ENCODE measurements at places on chromosomes 6 and 20.

GRCh38 chr6:16712255-16712930 is 48.9 kb downstream of the ATXN1 start:
- peak; percentile 82 for DNase-seq

DNA sequence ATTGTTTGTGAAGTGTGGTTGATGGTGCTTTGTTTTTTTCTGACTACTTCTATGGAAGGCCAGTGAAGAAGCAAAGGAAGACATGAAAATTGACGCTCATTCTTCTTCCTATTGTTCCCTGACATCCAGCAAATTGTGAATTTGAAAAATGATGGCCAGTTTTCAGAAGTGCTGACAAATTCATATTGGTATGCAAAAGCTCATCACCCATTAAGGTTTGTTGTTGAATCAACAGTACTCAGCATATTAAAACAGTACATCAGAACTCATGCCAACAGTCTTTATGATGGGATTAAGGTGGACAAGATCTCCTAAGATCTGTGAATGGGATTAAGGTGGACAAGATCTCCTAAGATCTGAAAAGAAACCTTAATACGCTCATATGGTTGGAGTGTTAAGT is 1.0 kb upstream of the MTG2 start:
- DNase-seq, result no peak

DNA sequence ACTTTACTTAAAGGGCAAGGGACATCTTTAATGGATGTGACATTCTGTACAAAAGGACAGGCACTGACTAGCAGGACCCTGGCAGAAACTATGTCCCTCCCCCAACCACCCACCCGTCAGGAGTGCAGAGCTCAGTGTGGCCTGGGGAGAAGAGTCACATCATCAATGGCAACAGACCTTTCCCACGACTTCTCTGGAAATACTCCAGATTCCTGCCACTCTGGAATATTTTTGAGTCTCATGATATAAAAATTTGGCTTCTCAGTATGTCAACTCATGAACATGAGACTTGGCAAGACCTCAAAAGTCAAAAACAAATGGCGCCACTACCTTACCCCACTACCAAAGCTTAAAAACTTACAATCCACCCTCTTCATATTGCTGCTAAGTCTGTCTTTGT is 118.3 kb downstream of the SLC23A2 start:
- DNase-seq, result no peak

DNA sequence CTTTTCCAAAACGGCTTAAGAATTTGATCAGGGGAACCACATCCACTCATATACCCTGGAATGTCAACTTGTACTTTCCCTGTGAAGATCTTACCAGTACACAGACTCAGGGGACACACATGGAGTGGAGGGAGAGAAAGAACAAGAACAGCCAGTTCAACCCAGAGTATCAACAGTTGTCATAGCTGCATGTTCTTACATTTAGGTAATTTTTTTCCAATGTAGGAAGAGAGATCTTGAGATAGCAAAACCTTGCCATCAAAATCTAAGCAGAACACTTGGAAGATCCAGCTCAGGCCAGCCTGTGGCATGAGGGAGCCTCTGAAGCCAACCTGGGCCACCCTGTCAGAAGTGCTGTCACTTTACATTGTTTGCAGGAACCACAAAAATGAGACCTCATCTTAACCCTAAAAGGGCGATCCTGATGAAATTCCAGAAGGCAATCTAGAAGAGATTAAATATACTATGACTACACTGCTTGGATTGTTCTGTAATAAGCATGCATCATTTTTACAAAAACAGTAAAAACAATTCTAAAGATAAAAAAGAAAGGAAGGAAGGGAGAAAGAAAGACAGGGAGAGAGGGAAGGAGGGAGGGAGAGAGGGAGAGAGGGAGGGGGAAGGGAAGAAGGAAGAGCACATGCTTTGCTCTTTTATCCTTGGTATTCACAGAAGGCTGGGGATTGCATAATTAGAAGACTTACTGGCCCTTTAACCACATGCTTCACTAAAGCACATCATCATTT is 124.7 kb upstream of the TCF21 start:
- no peak for DNase-seq

DNA sequence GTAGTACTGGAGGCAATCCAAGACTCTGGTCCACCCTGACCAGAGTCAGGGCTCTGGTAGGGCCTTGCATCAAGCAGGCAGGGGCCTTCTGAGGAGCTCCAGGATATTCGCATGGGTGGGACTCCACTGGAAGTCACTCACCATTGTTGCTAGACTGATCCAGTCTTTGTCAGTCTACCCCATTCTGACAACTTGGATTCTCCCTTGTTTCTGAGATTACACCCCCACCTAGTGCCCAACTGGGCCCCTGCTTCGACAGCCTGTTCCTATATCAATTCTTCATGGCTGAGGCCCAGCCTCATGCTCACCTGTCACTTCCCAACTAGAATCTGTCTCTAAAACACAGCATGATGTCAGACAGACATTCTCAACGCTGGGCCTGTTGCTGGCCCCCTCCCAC is 5.2 kb downstream of the SLC35D3 start:
- DNase-seq, result peak; percentile 21

DNA sequence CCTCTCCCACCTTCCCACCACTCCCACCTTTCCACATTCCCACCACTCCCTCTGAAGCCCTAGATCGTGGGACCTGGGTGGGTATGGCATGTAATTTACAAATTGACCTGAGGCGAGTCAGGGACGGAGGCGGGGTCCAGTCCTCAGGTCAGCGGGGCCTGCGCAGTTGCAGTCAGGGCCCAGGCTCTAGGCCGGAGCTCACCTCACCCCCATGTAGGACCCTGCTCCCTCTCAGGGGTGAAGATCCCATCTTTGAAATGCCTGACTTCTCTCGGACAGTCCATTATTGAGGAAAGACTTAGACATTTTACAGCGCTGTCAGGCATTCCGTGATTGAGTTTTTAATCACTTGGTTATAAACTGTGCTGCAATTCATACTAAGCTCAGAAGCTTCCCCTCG is 10.5 kb downstream of the THBS2 start:
- DNase-seq, result no peak

DNA sequence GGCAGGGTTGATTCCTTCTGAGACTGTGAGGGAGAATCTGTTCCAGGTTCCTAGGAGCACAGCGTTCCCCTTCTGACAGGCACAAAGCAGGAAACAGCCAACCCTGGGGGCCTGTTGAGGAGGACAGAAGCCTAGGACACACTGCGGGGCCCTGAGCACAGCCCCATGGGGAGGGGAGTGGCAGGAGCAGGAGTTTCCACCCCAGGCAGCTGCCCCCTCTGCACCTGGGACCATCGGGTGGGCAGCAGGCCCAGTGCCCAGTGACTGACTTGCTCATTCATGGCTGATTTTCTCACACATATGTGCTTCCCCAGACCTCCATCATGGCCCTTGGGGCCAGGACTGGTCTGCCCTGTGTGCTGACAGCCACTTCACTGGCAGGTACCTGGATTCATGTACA is 6.2 kb upstream of the SLC22A1 start:
- no peak for DNase-seq

DNA sequence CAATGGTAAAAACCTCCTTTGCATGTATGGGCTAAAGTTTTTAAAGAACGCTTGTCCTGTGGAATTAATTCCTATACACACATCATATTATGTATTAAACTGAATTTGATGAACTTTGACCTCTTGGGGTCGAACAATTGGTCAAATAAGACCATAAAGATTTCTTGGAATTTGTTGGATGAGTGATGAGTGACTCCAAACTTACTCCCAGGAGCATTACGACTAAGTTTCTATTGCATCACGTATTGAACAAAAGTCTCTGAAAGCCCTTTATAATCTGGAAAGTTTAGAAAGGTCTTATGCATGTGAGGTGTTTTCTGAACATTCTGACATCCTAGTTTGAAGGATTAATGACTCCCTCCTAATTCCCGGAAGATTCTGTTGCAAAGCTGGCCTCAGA is 126.9 kb upstream of the BMP5 start:
- DNase-seq, result no peak

GRCh38 chr6:170229851-170230519 is 60.9 kb downstream of the DLL1 start:
- DNase-seq, result no peak

DNA sequence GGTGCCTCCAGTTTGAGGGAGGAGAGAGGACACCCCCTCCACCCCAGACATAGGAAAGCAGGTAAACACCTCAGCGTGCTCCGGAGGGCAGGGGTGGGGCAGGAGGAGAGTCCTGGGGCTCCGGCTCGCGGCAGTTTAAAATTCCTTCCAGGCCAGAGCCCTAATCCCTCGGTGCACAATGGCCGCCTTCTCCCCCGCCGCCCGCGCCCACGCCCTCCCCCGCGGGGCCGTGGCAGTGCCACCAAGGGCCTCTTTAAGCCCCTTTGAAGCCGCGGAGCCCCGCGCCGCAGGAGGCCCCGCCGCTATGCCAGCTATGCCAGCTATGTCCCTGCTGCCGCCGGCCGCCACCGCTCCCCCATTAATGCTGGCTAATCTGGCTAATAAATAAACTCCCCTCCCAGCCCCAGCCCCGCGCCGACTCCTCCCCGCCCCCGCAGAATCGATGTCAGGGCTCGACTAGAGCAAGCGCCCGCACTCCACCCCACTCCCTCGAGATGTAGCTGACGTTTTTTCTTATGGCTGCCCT is 125.1 kb downstream of the MRPL14 start:
- DNase-seq, result no peak

DNA sequence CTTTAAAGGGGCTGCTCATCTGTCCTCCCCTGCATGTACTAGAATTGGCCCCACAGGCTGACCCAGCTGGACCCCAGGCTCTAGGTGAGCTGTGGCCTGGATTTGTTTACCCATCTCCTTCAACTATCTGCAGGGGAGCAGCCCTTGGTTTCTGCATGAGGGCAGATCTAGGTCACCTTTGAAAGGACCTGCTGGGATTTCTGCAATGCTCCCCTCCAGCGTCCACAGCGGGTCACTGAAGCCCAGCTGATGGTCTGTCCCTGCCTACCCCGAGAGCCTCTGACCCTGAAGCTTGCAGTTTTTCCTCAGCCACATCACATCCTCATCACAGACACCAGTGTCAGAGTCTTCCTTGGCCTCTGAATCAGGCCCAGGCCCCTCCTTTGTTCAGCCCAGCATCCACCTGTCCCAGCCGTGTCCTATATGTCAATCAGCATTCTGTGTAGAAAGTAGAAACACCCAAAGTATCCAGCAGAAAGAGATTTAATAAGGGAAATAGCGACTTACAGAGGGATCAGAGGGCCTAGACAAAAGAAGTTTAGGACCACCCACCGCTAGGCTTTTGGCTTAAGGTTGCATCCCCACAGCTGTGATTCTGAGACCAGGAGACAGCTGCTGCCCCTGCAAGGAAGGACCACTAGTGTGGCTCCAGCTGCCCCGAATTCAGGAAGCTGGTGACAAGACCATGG is 243.1 kb downstream of the LRFN2 start:
- DNase-seq, result no peak

DNA sequence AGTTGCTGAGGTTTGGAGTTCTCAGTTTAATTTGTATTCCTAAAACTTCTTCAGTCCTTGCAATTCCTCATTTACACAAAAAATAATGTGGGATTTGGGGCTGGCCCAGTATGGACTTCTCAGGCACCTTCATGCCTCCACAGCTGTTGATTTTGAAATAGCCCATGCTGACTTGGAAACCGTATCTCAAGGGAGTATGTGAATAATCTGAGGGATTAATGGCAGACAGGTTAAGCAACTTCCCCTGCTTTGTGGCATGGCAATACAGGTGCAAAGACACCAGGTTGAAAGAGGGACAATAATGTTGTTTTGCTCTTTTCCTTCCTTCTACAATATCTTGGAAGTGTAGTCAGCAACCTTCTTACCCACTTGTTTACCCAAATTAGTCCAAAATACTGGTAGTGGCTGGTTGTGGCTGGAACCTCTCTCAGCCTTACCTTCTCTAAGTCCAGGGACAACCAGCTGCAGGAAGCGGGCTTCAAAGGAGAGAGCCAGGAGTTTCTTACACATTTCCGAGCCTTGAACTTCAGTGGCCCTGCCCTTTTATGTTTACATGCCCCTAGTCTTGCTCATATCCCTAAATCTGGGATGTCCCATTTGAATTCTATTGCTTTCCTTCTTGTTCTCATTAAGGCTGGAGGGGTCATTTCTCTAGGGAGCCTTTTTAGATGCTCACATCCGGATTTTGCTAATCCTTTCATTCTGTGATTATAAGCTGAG is 44.1 kb upstream of the ADGRF1 start:
- DNase-seq, result no peak

DNA sequence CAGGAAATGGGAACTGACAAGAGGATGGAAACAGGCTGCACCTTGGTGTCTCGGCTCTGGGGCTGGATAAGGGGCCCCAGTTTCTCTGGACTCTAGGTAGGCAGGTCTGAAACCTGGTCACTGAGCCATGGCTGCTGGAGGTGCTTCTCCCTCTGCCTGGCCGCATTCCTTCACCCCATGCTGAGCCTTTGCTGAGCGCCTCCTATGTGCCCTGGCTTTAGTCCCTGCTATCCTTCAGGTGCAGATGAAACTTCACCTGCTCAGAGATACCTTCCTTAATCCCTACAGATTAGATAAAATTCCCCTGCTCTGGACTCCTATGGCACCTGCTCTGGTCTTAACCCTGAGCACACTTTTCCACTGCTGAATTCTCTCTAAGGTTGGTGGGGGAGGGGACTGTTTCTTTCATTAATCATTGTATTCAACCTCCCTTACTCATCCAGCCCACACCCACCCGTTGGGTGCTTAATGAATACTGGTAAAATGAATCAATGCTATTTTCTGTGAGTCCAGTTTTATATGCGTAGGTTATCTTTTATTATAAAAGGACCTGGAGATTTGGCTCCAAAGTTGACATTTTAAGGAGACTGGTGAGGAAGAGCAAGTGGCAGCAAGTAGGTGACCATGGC is 19.3 kb downstream of the MYLK4 start:
- no peak for DNase-seq

DNA sequence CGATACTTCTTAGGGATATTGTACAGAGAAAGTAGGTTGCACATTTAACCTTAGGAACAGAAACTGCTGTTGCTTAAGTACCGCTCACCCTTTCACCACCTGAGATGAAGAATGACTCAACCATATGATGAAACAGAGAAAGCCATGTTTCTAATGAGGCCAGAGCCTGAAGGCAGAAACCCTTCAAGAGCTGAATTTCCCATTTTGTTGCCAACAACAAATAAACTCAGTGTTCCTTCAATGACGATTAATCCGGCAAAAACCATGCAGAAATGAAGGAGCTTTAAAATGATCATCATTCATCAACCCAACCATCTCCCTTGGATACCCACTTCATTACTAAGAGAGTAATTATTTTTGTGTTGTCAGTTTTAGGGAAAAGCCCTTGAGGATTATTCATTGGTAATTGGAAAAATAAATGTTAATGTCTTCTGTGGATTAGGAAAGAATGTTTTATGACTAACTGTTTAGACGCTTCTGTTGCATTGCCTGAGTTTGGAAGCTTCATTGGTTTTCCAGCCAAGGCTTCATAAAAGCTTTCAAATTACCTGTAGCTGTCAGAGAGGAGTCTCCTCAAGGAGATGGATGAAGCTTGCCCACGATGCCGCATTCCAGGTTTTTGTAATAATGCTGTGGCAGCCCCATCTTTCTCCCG is 112.1 kb upstream of the IYD start:
- peak; percentile 59 for DNase-seq

- peak; percentile 15 for DNase-seq
These were observed 102.7 kb downstream of the FIG4 start for GRCh38 chr6:109793792-109794191.

DNA sequence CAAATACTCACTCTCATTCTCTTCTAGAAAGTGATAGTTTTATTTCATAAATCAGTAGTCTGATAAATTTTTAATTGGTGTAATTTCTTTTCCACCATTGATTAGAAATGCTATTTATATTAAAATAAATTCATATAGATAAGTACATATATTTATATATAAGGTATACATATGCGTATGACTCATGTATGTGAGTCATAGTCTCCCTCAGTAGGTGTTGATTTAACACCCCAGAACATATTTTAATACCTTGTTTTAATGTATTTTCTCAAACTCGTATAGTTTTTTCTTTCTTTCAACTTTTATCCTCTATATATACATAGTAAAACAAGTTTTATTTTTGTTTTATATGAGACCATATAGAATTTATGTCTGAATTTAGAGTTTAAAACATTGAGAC is 130.4 kb downstream of the PLG start:
- no peak for DNase-seq
